ENCODE measurements at places on chromosomes 5 and 9.

DNA sequence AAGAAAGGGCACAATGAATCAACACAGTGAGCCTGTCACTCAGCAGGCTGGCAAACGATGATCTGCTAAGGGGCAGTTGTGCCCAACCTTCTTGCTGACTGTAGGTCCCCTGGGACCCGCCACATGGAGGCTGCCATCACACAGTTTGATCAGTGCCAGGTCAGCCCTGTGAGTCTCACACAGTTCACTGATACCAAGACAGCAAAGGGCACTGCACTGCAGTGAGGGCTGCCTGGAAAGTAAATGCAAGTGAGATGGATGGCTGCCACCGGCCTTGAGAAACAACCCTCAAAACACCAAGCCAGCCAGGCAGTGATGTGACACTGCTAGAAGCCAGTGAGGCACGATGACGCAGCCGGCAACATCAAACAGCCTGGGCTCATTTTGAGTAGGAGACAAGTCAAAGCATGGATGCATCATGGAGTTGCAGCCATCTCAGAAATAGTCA lies 30.3 kb downstream of the FOXD1 start:
- DNase-seq = no peak

DNA sequence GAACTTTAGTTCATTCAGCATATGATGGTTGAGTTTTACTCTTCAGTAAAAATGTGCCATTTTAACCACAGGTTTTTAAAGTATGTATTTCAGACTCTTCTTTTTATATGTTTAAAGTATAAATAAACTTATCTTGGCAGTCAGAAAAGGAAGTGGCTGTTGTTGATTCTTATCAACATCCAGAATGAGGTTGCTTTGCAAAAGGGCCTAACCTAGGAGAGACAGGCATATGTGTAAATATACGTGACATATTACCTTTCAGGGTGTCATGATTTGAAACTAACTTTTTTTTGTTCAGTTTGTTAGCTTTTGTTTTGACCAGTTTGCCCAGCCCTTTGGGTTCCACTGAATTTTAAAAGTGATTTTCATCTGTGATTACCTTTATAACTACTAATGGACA lies 7.4 kb downstream of the SMARCA2 start:
- DNase-seq = peak; percentile 64

GRCh38 chr9:3768712-3769457 lies 243.1 kb upstream of the RFX3 start:
- no peak for DNase-seq

DNA sequence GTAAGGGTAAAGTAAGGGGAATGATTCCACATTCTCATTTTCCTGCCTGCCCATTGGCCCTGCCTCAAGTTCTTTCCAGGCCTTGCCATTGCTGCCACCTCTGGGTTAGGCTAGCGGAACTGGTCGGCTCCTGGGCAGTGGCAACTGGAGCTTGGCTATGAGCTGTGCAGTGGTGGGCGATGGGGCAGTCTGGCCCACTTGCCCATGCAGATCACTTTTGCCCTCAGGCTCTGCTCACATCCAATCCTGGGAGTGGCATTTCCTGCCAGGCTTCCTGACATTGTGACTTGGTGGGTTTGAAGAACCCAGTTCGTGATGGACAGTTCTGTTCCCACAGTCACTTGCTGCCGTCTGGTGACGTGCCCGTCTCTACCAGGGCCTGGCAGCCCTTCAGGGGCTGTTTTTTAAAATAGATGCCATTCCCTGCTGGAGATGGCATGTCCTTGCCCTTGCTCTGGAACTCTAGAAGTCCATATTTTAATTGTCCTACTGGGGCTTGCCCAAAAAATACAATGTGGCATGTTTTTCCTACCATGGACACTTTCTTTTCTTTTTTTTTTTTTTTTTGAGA lies 86.1 kb downstream of the FGF18 start:
- no peak for DNase-seq

- DNase-seq = no peak
Measured at GRCh38 chr5:169801324-169801777, 164.3 kb downstream of the DOCK2 start.

DNA sequence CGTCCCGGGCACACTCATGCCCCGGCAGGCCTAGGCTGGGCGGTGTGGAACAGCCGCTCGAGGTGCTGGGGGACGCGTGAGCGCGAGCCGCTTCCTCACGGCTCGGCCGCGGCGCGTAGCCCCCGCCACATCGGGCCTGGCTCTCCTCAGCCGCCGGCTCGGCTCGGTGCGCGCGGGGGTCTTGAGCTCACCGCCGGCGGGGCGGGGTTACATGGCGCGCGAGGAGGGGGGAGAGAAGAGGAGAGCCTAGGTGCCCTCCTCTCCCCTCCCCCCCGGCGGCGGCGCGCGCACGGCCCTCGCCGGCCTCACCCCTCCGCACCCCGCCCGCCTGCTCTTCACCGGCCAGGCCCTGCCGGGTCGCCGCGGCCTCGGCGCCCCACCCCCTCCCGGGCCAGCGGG lies 7.7 kb downstream of the RANBP6 start:
- peak; percentile 74 for DNase-seq

GRCh38 chr5:73135429-73136054 lies 15.2 kb downstream of the TMEM171 start:
- DNase-seq = no peak

GRCh38 chr5:59807806-59808205 lies 85.7 kb downstream of the PDE4D start:
- DNase-seq = no peak

DNA sequence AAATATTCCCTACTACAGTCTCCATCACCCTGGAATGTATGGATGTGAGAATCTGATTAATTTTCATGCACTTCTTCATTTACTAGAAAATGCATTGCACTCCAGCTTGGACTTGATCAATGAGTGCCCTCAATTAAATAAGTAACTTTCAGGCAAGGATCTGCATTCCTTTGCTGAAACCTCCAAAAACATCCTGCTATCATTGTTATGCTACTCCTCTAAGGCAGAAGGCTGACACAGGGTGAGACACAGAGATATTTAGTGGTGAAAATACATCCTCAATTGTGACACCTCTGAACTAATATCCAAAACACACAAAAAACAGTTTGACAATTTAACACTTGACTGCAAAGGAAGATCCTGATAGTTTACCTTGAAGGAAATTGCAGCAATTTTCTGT lies 57.9 kb upstream of the CDH12 start:
- no peak for DNase-seq

DNA sequence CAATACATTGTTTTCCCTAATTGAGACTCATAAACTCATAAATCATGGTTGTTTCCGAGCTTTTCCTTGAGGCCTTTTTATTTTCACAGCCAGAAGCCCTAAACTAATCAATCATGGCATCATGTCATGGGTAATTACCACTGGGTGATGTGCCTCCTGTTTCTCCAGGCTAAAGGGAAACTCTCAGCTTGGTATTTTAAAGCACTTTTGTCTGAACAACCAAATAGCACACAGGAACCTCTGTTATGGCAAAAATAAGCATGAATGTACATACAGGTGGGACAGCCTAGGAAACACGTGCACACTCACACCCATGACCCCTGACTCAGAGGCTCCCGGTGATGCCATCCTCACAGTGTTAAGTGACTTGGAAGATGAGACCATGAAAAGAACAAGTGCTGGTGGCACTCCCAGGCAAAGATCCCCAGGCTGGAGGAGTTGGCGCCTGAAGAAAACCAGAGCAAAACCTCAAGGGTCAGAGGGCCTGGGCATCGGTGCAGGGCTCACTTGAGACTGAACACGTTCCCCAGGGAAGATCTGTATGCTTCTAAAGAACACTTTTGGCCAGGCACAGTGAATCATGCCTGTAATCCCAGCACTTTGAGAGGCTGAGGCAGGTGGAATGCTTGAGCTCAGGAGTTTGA lies 154.3 kb downstream of the ROR2 start:
- DNase-seq = no peak

DNA sequence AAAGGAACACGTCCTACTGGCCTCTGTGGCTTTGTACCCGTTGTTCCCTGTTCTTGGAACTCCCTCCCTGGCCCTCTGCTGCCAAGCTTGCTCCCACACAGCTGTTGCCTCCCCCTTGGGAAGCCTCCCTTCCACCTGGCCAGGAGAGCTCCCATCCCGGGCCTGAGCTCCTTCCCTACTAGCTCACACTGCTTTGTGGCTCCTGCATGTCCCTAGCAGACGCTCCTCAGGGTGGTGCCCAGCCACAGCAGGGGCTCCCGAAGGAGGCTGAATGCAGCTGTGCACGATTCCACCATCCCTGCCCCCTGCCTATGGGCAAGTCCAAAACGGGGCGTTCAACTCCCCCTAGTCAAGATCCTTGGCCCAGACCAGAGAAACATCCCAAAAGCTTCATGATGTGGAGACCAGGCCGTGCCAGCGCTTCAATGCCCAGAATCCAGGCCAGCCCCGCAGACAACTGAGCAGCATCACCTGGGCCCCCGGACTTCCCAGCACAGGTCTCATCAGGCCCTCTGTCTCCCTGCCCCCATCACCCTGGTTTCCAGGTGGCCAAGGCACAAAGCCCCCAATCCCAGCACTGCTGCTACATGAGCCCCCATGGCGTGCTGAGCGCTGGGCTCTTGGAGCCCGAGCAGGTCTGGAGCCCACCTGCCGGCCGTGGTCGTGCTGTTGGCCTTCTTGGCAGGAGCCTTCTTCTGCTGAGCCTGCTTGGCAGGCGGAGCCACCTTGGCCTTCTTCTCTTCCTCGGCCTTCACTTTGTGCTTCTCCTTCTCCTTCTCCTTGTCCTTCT lies 14.3 kb downstream of the BRD3OS start:
- no peak for DNase-seq

GRCh38 chr5:87536365-87536764 lies 123.6 kb upstream of the CCNH start:
- no peak for DNase-seq

- DNase-seq = no peak
Measured at GRCh38 chr5:59036274-59036961, 453.5 kb downstream of the RAB3C start.

DNA sequence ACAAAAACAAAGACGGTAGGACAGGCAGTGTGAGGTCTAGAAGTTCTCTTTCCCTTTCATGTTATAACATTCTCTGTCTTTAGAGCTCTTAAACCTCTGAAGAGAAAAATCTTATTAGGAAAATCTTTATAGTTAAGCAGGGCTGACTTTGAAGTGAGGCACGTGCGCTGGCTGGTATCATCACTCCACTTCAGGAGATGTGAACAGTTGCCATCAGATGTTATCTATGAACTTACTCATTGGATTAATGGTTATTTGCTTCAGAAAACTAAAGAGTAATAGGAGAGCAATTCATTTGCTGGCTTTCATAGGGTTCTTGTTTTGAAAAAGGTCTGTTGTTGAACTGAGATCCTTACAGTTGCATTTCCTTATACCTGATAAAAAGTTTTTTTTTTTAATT lies 25.7 kb downstream of the LRRTM2 start:
- DNase-seq = no peak

GRCh38 chr9:7316166-7316795 lies 483.3 kb downstream of the DMAC1 start:
- DNase-seq = no peak

GRCh38 chr5:148806520-148806931 lies 19.9 kb upstream of the ADRB2 start:
- DNase-seq = no peak

DNA sequence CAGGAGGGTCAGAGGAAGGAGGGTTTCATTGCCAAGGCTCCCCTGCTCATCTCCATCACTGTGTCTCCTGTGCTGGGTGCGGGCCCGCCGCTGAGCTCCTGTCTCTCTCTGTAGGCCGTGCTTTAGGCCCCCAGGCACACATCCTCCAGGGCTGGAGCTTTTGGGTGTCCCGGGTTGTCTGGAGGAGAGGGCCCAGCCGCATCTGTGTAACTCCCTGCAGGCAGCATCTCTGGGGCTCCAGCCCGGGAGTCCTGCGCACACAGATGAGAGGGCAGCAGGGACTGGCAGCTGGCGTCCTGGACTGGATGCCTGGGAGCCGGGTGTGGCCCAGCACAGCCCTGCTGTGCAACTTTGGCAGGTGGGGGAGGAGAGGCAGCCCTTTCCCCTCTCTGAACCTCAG lies 40.2 kb downstream of the LRSAM1 start:
- DNase-seq = no peak

GRCh38 chr5:132024789-132025402 lies 13.4 kb upstream of the ACSL6 start:
- DNase-seq = no peak

DNA sequence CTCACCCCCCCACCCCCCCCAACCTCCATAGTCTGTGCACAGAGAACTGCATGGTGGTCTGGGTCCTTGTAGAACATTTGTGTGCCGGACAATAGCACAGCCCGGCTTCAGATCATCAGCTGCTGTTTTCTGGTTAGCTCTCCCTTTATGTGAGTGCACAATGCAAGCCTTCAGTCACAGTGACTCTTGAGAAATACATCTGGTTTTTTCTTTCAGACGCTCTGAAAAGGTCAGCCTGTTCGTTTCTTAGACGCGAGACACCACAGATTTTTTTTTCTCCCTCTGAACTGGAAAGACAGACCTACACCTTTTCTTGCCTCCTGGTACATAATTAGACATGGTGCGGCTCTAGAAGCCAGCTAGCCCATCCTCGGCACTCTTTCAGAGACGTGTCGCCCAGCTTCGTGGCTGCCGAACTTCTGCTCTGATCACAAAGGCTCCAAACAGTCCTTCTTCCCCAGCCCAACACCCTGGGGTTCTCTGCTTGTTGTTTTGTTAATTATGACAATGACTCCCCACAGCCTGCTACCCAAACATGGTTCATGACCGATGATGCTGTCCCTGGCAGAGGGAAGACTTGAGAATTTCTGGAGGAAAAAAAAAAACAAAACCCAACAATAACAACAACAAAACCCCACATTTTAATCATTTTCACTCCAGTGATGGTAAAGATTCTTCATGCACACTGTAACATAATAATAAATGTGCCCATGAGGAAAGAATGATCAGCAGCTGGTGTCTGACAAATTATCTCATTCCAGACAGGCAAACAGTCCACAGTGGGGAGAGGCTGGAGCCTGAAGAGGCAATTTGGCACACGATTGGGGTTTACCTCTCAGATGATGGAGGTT lies 241.4 kb upstream of the ZNF462 start:
- DNase-seq = no peak

DNA sequence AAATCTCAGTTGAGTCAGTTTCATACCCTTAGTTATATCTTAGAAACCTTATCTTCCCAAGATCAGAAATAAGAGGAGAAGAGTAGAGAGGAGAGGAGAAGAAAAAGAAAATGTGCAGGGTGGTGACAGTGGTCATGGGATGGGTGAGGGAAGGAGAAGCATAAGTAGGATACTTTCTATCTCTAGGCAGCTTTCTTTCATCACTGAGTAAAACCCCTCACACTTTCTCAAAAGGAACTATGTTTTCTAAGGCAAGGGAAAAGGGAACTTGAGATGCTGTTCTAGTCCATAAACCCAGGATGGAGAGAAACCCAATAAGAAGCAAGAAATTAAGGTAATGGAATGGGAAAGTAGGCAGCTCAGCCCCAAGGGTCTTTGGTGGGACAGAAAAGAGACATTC lies 225.3 kb downstream of the MCTP1 start:
- no peak for DNase-seq

GRCh38 chr9:131523086-131523388 lies 8.0 kb downstream of the UCK1 start:
- no peak for DNase-seq

DNA sequence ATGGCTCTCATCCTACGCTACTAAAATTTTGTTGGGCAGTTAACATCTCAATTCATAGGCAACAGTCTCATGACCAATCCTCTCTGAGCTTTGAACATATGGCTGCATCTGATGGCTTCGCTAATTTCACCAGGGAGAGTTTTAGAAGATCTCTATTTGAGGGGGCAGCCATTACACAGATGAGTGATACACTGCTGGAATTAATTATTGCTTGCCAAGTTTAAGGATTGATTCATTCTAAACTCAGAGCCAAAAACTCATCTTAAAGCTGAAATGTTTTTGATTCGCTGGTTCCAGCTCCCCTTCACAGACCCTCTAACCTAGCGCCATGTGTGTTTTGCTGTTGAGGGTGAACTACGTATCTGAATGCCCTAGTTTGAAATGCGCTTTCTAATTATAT lies 519.9 kb upstream of the WWC1 start:
- DNase-seq = no peak

GRCh38 chr5:161263191-161263590 lies 283.3 kb downstream of the GABRB2 start:
- DNase-seq = no peak

Measured in T-helper 1 cell (primary cell).